Stimulated activated CD8-positive, alpha-beta memory T cell treated with anti-CD3 and anti-CD28 coated beads, Interleukin-7, amount 100 ng/mL, for 48 hours (primary cell): ENCODE measurements at places on chromosomes 2 and 18.

- no peak for DNase-seq
These were observed 36.7 kb upstream of the BMP10 start for GRCh38 chr2:68907920-68908253.

DNA sequence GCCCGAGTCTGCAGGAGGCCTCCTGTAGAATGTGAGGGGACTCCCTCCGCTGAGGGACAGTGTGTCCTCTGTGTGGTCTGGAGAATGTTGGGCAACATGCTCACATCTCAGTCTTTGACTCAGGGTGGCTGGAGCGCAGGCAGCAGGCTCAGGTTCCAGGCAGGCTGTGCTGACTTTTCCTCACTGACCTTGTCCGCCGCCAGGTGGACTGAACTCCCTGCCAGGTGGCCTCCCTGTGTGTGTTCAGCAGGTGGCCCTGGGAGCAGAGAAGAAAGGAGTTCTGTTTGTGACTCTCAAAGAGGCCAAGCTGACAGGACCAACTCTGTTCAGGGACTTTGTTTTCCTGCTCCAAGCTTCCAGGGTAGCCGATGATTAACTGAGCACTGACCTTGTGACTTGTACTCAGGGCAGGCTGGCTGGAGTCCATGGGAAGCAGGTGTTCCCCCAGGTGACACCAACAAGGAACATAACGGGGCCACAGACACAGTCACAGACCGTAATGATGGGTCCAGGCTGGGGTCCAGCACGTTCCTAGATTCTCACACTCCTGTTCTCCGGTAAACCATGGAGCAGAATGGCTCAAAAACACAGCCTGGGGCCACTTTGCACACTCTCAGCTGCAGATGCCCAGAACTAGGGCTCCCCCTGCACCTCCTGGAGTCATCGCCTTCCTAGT, 439.8 kb downstream of the RNF144A start:
- no peak for DNase-seq

- no peak for DNase-seq
These were observed 11.4 kb downstream of the AGAP1 start for GRCh38 chr2:235505181-235505741.

DNA sequence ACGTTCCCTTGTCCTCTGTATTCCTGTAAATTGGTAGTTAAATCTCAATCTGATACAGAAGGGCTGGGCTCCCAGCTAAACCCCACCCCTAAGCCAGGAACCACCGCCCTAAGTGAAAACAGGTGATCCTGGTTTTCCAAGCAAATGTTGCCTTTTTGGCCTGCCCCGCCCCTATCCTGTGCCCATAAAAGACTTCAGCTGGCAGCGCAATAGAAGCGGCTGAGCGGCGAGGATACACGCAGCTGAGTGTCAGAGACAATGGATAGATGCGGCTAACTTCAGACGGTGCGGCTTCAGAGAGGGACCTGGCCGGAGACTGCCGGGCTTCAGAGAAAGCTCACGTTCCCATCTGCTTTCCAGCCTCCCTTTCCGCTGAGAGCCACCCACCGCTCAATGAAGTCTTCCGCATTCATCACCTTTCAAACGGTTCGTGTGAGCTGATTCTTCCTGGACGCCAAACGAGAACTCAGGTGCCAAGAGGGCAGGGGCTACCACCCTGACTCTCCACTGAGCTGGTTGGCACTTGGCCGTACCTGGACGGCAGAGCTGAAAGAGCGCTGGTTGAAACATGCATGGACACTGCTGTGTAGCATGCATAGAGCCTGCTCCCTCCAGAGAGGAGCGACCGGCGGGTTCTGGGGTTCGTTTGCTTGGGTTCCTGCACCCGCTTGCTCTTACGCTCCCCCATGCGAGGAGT, 49.5 kb upstream of the POLE4 start:
- no peak for DNase-seq

- no peak for DNase-seq
These were observed 23.3 kb upstream of the NFATC1 start for GRCh38 chr18:79372461-79372860.

DNA sequence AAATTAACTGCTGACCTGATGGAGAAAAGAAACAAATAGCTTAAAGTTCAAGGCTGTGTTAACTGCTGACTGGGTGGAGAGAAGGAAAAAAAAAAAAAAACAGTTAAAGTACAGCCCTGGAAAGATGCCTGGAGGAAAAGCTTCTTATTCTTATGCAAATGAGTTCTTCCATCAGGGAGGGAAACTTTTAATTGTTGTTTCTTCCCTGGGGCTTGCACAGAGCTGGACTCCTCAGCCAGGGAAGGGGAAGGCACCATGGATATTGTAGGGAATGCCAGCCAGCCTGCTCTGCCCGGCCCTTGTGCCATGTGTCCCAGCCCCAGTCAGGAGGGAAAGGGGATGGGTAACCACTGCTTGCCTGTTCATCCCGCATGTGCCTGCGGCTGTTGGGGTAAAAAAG, 833.1 kb upstream of the CRIM1 start:
- DNase-seq = no peak
